ENCODE measurements at places on chromosomes 3 and 15.

- no peak for DNase-seq
Measured at GRCh38 chr3:119304201-119304713, 10.1 kb downstream of the ARHGAP31 start.

DNA sequence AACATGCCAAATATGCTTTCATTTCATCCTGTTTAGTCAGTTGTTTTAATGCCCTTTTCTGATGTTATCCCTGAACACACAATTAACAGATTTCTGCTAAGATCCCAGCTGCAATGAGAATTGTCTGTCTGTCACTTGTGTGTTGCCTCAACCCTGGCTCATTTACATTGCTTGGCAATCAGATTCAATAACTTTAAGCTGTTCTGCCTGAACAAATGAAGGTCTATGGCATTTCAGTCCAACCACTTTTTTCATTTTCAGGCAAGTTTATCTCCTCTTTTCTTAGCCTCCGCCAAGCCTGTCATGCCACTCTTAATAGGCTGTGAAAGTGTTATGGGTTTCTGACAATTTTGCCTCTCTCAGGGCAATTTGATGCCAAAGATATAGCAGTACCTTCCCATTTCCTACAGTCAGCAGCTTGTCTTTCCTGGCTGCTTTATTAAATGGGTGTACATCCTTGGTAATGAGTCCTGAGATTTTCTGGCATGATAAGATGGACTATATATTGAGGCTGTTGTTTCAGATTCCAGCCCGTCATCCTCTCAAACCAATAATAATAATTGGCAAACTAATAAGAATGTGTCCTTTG, 68.7 kb upstream of the ADAMTS9 start:
- peak; percentile 6 for DNase-seq

GRCh38 chr3:110526777-110527727, 544.6 kb upstream of the NECTIN3 start:
- DNase-seq: no peak

DNA sequence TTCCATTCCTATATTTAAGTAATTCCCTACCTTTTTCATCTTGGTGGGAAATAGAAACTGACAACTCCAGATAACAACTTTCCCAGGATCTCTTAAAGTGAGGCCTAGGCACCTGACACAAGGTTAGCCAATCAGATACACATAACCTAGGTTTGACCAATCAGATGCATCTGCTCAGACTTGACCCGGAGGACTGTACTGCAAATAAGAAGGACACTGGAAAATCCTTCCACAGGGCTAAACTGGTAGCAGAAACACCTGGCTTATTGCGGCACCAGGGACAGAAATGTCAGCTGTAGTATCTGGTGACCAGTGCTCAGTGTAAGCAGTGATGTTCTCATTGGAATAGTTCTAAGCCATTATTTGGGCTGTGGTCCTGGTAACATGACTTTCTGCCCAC, 204.5 kb upstream of the SLCO3A1 start:
- no peak for DNase-seq

GRCh38 chr3:84077479-84077878, 881.3 kb upstream of the CADM2 start:
- peak; percentile 6 for DNase-seq

DNA sequence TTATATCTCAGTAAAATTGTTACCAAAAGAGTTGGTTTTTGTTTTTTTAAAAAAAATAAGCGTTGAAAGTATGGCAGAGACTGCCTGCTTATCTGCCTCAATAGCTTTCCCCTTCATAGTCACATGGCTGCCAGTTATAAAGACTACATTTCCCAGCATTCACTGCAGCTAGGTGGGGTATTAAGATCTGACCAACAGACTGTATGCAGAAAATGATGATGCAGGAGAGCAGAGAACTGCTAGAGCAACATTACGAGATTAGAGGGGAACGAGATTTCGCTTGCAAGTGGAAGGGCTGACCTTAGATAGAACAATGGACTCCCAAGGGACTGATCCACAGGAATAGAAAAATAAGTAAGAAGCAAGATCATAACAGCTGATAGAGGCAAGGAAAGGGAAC, 14.3 kb downstream of the RHOA start:
- DNase-seq: peak; percentile 94

- no peak for DNase-seq
Measured at GRCh38 chr3:18812316-18812715, 336.0 kb upstream of the KCNH8 start.

- DNase-seq: no peak
Measured at GRCh38 chr3:117692416-117692995, 982.9 kb downstream of the TUSC7 start.

- no peak for DNase-seq
Measured at GRCh38 chr15:36671017-36671416, 91.6 kb downstream of the CDIN1 start.

DNA sequence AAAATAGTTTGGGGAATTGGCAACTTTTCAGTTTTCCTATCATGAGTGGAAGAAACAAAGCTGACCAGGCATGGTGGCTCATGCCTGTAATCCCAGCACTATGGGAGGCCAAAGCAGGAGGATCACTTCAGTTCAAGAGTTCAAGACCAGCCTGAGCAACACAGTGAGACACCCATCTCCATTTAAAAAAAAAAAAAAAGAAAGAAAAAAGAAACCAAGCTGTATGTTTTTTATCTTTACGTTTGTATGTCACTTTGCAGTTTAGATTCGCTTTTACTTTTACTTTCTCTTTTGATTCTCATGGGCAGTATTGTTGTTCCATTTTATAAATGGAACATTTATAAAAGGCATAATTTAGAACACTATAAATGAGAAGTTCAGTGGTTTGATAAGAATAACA, 31.2 kb upstream of the TNIK start:
- DNase-seq: no peak

GRCh38 chr3:150105886-150106612, 135.4 kb upstream of the PFN2 start:
- DNase-seq: no peak

GRCh38 chr3:38471260-38471857, 17.7 kb downstream of the ACVR2B start:
- no peak for DNase-seq

DNA sequence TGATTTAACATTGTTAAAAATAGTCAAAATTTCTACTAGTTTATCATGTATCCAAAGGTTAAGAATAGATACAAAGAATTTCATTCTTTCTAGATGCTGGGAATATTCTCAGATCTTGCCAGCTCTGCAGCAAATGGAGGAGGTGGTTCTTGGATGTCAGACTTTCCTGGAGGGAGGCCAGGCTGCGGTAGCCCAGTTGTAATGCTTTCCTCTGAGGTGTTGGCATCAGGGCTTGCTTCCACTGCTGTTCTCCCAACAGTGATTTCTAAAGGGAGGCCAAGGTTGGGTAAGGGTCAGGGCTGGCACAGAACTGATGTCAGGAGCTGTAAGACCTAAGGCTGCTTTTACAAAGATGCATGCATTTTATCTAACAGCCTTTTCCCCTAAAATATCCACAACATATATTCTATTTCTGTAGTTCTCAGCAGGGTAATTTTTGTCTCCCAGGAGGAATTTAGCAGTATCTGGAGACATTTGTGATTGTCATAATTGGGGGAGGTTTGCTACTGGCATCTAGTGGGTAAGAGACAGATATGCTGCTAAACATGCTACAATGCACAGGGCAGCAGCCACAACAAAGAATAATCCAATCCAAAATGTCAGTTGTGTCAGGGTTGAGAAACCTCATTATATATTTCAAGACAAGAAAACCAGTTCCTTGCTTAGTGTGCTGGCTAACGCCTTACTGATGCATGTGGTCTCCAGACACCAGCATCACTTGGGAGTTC, 42.0 kb upstream of the SPTSSB start:
- DNase-seq: no peak

GRCh38 chr3:35144011-35144410, 495.3 kb upstream of the ARPP21 start:
- no peak for DNase-seq

DNA sequence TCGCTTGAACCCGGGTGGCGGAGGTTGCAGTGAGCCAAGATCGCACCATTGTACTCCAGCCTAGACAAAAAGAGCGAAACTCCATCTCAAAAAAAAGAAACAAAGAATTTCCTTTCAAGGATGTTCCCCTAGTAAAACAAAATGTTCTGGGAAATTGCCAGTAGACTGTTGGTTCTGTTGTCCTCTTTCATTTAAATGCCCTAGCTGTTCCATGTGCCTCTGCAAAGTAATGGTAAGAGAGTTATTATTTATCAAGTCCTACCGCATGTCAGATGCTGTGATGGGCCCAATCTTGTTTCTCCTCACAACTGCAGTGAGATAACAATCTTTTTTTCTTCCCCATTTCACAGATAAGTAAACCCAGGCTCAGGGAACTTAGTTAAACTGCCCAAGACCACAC, 254.3 kb upstream of the TPM1 start:
- DNase-seq: no peak

DNA sequence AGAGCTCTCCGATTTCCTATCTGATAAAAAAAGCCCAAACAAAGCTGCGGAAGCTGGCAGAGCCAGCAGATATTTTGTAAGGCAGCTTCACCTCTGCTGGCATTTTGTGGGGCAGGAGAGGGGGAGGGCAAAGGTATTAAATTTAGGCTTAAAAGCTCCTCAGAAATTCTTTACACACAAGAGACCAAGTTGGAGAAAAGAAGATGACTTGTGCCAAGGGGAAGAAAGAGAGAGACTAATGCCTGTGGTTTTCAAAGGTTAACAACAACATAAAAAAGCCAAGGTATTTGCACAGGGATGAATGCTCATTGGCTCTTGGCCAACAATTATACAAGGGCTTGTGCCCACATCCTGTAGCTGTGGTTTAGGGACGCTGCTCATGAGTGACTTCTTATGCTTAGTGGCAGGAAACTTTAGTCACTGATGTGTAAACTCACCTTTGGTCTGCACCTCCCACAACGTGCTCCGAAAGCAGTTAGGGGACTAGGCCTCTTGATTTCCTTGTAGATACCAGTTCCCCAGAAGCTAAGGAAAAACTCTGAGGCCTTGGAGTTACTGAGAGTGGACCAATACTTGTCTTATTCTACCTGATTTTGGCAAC, 152.9 kb downstream of the TPRG1 start:
- DNase-seq: no peak

DNA sequence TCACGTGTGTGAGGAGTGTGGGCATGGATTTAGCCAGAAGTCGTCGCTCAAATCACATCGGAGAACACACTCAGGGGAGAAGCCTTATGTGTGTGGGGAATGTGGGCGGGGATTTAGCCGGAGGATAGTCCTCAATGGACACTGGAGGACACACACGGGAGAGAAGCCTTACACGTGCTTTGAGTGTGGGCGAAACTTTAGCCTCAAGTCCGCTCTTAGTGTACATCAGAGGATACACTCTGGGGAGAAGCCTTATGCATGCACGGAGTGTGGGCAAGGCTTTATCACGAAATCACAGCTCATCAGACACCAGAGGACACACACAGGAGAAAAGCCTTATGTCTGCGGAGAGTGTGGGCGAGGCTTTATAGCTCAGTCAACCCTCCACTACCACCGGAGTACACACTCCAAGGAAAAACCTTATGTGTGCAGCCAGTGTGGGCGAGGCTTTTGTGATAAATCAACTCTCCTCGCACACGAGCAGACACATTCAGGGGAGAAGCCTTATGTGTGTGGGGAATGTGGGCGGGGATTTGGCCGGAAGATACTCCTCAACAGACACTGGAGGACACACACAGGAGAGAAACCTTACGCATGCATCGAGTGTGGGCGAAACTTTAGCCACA, 28.1 kb downstream of the ZNF589 start:
- DNase-seq: no peak

DNA sequence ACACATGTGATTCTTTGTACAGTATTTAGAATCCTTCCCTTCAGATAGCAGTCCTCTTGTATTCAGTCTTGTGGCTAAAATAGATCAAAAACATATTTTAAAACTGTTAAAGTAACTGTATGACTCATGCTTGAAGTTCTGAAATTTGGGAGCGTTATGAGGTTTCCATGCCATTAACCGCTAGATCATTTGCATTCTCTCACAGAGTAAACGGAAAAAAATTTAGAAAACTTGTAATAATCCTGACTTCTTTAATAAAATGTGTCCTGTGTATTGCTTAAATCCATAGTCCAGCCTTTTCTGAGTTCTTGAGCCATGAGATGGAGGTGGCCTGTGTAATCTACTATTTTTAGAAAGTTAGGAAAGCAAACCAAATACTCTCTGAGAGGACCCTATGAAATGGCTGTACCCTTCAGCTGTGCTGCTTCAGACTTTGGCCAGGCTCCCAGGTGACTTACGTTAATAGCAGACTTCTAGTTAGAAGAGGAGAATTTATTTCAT, 33.8 kb downstream of the MBNL1 start:
- DNase-seq: peak; percentile 43

DNA sequence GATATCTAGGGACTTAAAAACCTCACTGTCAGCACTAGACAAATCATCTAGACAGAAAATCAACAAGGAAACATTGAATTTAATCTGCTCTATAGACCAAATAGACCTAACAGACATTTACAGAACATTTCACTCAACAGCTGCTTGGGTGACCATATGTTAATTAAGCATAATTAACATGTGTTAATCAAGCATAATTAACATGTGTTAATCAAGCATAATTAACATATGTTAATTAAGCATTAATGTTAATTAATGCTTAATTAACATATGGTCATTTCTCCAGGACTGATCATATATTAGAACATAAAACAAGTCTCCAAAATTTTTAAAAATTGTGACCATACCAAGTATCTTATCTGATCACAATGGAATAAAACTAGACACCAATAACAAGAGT, 137.3 kb upstream of the MME start:
- no peak for DNase-seq

DNA sequence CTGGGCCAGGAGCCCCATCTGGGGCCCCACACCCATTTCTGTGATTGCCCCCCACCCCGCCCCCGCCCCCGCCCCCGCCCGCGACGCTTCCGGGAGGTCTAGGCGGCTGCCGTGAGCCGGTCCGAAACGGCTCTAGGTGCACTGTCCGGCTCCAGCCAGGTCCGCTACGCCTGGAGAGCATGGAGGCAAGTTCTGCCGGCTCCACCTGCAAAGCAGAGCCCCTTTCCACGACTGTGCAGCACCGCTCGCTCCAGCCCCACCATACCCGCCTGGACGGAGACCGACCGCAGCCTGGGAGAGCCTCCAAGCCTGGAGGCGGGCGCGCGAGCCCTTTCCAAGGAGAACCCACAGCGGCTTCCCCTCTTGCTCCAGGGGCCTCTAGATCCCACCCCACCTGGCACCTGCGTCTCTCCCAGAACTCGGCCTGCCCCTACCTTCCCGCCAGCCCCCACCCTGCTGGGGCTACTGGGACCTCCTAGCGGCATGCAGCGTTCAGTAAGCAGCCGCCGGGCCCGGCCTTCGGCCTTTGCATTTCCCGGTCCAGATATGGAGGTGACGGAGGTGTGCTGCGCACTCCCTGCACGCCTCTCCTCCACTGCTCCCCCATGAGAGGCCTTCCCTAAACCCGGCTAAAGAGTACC, 66.2 kb downstream of the KLF13 start:
- no peak for DNase-seq

- no peak for DNase-seq
Measured at GRCh38 chr15:39997031-39997430, 42.0 kb downstream of the SRP14 start.

DNA sequence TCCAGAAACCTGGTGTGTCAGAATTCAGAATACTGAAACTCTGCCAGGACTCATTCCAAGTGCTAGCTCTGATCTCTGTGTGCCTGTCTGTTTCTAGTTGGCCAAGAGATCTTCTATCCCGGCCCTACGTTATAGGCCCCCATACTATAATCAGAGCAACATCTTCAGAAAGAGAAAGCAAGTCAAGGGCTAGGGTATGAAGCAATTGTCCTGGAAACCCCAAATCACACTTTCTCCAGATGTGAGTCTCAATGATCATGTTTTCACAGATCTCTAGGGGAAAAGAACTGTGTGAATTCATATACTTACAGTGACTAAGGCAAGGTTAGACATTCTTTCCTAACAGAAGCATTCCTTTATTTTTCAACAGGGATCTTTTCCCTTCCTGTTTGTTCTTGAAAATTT, 309.7 kb downstream of the SLC9A9 start:
- no peak for DNase-seq

All from NCI-H82 (cell line).